Non-pigmented ciliary epithelial cell (primary cell): ENCODE measurements at places on chromosomes 6 and 20.

GRCh38 chr20:39632176-39632575 is 670.0 kb downstream of the DHX35 start:
- no peak for DNase-seq

- DNase-seq, result no peak
These were observed 590 bp downstream of the HIVEP2 start for GRCh38 chr6:142944124-142945048.

GRCh38 chr20:58524814-58525213 is 9.6 kb upstream of the APCDD1L start:
- no peak for DNase-seq

GRCh38 chr20:62622877-62623487 is 19.3 kb upstream of the SLCO4A1 start:
- DNase-seq, result no peak

DNA sequence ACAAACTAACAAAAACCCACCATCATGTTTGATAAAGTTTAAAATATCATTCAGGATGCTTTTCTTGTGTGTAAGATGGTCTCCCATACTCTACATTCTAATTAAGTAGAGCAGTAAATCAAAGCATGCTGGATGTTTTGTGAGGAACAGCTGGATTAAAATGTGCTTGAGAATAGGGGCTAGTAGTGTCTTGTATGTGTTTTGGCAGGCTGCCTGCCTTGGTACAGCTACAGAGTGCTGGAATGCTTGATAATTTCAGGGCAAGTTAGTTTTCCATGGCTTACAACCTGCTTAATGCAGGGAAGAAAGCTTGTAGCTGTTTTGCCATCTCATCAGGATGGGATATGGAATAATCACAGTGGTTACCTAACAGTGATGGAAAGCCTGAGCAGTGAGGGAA is 636.6 kb upstream of the MMS22L start:
- DNase-seq, result no peak

- DNase-seq, result no peak
These were observed 134.3 kb downstream of the ISM1 start for GRCh38 chr20:13355411-13355810.

- no peak for DNase-seq
These were observed 113.2 kb downstream of the EDN1 start for GRCh38 chr6:12403201-12403826.

DNA sequence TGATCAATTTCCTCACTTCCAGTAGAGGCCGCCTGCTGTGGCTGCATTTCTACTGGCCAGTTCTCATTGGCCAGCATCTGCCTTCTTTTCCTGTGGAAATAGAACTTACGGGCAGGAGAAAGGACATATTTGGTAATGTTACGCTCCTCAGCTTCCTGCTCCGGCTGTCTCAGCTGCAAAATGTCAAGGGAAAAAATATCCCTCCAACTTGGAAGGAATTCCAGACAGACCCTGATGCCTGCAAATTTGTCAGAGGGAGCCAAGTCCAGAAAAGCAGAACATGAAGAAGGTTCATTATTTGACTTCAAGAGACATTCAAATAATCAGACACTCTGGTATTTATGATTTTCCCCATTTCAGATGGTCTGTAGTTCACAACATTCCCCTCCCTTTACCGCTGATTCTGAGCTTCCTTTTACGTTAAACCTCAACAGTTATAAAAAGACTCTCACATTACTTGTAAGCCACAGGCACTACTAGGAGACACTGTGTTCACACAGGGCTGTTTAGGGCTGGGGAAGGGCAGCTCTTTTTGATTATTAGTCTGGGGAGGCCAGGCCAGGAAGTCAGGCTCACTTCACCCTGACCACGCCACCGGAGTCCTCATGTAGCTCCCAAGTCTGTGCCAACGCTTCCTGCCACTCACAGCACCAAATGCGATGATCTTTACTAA is 179.6 kb upstream of the CCN2 start:
- peak; percentile 36 for DNase-seq

- DNase-seq, result no peak
These were observed 18.3 kb upstream of the PLN start for GRCh38 chr6:118529756-118530155.

GRCh38 chr6:132750455-132751248 is 7.1 kb downstream of the VNN2 start:
- DNase-seq, result no peak

DNA sequence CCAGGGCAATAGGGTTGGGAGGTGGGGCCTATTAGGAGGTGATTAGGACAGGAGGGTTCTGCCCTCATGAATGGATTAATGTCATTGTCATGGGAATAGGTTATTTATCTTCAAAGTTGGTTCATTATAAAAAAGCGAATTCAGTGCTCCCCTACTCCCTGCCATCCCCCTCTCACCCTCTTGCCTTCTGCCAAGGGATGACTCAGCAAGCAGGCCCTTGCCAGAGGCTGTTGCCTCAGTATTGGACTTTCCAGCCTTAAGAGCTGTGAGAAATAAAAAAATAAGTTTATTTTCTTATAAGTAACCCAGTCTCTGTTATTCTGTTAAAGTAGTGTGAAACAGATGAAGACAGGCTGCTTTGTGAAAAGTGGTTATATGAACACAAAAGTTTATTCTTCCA is 381.1 kb upstream of the ZFP64 start:
- no peak for DNase-seq

- DNase-seq, result no peak
These were observed 180.8 kb upstream of the HEY2 start for GRCh38 chr6:125568609-125569008.

DNA sequence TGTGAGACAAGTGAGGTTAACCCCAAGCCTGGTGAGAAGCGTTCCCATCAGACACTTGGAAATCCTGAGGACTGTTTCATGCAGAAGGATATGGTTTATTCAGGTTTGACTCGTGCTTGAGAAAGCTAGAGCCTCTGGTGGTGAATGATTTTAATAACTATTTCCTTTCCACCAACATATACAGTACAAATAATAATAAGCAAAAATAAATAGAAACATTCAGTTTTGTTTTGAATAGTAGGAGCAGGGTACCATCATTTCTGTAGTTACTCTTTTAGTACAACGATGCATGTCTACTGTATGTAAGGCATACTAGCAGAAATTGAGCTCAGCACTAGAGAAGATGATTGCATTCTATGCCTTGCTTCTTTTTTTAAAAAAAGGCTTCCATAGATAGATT is 33.5 kb downstream of the PLG start:
- no peak for DNase-seq

DNA sequence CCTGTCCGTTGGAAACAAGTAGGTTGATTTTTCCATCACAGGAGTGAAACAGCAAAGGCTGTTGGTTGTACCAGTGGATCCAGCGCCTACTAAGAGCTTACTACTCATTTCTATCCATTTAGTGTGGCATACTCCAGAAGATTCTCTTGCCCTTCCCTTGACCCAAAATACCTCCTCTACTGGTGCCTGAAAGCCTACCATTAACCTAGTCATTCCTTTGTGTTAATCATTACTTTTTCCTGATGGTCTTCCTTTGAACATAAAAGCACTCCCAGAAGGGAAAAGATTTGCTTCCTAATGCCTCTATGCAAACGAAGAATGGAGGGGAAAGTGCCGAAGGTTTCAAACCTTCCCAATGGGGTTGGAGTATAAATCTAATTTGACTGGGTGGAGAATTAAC is 123.3 kb downstream of the QRSL1 start:
- DNase-seq, result no peak

GRCh38 chr6:394641-395289 is 3.2 kb downstream of the IRF4 start:
- DNase-seq, result no peak

GRCh38 chr6:144725736-144726522 is 440.8 kb downstream of the UTRN start:
- DNase-seq, result no peak

- DNase-seq, result no peak
These were observed 37.4 kb downstream of the VEGFA start for GRCh38 chr6:43807228-43808061.

GRCh38 chr6:87196275-87196842 is 41.0 kb downstream of the ZNF292 start:
- no peak for DNase-seq

GRCh38 chr6:38492031-38492430 is 147.7 kb downstream of the BTBD9 start:
- DNase-seq, result no peak

DNA sequence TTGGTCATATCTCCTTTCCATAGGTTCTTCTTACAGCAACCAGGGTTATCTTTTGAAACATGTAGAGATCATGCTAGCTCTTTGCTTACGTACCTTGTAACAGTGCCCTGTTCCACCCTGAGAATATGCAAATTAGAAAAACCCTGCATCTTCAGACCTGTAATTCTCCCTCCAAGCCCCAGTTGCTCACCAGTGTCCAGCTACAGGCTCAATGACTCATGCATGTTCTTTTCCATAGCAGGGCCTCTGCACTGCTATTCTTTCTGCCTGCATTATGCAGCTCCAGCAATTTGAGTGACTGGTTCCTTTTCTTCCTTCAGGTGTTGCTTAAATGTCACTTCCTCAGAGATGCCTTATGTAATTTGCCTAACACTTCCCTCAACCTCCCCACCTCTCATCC is 636.2 kb downstream of the KHDRBS2 start:
- DNase-seq, result no peak

- peak; percentile 34 for DNase-seq
These were observed 162.2 kb downstream of the GJA1 start for GRCh38 chr6:121597654-121598053.

DNA sequence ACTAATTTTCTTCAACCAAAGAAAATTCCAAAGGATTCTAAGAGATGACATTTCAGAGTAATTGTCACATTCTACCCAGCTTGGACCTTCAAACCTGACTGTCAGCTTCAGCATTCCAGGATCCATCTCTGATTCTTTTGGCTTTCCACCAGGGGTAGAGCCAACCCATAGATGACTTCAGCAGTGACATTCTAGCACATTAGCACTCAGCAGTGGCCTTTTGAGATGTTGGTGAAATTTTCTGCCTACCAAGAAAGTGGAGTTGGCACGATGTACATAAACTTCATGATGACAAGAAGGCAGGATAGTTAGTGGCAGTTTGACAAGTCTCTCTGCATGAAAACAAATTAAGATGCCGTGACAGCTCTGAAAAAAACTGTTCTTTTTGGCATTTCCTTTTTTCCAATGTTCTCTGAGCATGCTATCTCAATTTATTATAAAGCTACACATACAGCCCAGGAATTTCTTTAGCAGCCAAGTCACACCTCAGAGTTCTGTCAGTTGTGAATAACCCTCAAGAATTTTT is 466.5 kb upstream of the RNF217 start:
- DNase-seq, result no peak

DNA sequence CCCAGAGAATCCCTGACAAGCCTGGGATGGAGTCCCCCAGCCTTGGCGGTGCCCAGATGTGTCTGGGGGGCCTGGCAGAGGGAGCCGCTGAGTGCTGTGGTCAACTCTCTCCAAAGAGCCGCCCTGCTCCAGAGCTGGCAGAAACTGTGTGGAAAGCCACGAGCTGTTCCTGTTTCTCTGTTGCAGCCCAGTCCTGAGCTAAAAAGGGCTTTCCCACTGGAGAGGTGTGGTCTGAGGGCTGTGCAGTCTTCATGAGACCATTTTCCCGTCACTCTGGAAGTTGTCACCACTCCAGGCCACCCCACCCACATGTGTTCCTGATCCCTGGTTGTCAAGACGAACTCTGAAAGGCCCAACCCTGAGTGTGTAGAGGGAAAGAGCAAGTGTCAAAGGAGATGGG is 99.7 kb upstream of the KCNK16 start:
- DNase-seq, result no peak

DNA sequence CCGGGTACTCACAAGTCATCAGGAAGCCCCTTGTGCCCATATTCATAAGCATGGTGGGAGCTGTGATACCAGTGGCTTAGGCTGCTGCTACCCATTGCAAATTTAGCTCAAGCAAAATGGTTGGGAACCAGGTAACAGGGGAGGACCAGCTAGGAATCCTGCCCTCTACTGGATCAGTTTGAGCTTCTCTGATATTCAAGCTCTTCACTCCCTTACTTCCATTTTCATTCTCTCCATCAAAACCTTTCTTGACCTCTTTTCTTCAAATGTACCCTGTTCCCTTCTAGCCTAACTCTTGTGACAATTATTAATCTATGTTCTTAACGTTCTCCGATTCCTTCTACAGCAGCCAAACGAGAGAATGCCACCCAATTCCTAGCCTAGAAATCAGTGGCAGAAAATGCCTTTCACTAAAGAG is 9.7 kb downstream of the NOL7 start:
- DNase-seq, result no peak

GRCh38 chr6:104686550-104687175 is 173.1 kb downstream of the HACE1 start:
- no peak for DNase-seq

- DNase-seq, result no peak
These were observed 272.2 kb upstream of the FLRT3 start for GRCh38 chr20:14609328-14610221.

DNA sequence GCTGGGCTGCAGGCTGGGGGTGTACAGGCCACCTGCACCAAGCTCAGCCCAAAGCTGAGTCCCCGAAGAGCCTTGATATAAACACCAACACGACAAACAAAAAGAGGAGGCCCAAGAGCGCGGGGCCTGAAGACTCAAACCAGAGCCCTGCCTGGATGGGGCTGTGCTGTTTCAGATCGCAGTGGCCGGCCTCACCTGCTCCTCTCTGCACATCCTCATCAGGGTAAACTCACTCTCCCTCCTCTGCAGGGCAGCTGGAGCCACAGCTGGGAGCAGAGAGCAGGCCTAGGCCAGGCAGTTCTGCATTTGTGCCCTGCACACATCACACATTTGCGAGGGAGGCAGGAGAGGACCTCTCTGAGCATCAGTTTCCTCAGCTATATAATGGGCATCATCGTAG is 3.7 kb upstream of the RBM38 start:
- DNase-seq, result no peak

- peak; percentile 74 for DNase-seq
These were observed 5.9 kb downstream of the NUDT3 start for GRCh38 chr6:34386316-34387137.

DNA sequence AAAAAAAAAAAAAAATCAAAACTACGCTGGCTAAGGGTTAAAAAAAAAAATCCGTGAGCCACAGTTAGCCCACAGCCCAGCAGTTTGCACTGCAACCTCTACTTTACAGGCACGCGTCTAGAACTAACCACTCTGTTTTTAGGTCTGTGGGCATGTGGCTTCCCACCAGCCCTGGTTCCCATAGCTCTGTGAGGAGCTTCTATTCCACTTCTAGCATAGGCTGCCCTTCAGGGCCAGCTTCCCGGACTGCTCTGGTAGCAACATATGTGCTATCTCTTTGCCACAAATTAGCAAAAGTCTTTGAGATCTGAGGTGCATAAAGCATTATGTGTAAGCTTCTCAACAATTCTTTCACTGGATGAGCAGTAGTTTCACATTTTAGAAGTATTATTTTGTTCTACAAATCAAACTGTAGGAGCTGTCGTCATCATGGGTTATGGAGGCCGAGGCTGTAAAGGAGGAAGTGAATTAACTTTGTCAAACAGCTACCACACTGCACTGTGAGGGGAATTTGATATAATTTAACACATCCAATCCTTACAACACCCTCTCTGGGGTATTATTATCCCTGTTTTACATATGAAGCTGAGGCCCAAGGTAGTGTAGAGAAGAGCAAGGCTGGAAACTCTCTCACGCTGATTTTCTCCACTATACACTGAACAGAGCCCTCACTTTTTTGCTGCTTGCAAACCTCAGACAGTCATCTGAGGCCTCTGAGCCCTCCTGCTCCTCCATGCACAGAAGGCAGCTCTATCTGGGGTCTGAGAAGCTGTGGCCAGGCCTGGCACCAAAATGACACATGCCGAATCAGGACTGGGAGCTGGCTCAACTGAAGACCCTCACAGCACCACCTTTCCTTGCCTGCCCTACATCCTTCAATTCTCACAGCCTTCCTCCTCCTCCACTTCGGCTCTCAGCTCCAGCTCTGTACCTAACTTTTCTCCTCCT is 35.4 kb downstream of the MAN1A1 start:
- no peak for DNase-seq
